ENCODE measurements at places on chromosomes 5 and 9. TPM values are rescaled to one million over a fixed set of nuclear protein-coding genes. Genes with fewer than 3 reads are reported as not detected.

MYMK gene
- not detected for total RNA-seq

EQTN gene
- not detected for total RNA-seq

F2RL2 gene
- total RNA-seq = not detected

ZNF883 gene
- 1.2 TPM for total RNA-seq

MAML1 gene
- total RNA-seq = 4.2 TPM
